ENCODE measurements at places on chromosomes 16 and 17.

- no peak for DNase-seq
These were observed 16.7 kb downstream of the SLC6A2 start for GRCh38 chr16:55672471-55672870.

GRCh38 chr17:51507444-51507843 lies 247.1 kb downstream of the UTP18 start:
- DNase-seq: no peak

DNA sequence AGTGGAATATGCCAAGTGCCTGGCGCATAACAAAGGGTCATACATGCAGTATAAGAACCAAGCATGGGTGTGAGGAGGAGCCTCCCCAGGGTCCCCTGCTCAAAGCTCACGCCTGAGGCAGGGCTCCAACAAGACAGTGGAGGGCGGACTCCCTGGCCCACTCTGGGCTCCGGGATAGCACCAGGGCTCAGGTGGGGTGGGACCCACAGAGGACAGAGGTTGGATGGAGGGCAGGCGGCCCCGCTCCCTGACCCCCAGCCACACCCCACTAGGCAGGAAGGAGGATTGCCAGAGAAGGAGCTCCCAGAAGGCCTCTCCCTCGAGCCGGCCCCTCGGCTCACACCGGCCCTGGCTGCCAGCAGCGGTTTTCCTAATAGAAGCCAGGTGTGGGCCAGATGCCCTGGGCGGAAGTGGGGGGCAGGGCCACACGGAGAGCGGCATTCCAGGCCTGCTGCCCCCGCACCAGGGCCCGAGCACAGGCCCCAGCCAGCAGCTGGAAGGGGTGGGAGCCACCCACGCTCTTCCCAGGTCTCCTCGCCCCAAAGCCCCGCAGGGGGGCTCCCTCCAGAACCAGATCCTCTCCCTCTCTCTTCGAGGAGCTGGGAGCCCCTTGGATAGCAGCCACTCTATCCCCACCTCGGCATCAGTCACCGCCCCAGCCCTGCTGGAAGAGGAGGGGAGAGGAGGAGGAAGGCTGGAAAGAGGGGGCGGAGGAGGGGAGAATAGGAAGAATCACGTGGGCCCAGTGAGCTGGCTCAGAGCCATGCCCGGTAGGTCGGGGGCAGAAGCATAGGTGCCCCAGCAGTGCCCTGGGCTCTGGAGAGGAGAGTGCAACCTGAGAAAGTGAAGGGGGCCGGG lies 21.0 kb downstream of the VASN start:
- DNase-seq: peak; percentile 62

DNA sequence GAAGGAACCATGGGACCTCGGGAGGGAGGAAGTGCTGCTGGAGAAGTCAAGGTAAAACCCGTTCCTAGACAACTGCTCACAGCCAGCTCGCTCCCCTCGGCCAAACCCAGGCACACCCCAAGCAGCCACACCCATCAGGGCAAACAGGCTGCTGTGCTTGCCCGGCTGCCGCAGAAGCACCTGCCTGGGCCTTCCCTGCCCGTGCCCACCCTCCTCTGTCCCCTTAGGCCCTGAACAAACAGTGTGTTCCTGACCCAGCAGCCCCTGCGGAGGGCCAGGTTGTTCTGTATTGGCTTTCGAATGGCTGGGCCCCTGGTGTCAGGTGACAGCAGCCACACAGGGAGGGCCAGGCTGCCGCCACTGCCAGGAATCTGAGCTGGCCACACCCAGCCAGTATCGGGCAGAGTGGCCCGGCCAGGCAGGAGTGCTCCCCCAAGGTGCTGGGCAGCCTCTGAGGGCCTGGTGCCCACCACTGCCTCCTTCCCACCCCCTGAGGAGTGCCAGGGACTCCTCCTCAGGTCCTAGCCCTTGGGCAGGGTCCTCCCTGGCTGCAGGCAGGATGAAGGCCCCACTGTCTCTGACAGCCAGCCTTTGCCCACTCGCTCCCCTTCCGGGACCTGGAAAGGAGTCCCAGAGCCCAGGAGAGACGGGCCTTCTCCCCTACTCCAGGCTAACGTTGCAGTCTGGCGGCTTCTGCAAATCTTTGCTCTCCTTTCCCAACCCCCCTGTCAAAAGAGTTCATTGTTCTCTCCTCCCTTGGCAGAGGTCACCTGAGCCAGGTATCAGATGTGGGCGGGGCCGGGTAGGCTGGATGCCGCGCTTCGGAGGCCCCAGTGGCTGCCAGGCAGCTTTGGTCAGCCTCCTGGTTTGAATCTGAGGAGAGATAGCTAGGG lies 24.0 kb downstream of the LLGL2 start:
- peak; percentile 71 for DNase-seq

DNA sequence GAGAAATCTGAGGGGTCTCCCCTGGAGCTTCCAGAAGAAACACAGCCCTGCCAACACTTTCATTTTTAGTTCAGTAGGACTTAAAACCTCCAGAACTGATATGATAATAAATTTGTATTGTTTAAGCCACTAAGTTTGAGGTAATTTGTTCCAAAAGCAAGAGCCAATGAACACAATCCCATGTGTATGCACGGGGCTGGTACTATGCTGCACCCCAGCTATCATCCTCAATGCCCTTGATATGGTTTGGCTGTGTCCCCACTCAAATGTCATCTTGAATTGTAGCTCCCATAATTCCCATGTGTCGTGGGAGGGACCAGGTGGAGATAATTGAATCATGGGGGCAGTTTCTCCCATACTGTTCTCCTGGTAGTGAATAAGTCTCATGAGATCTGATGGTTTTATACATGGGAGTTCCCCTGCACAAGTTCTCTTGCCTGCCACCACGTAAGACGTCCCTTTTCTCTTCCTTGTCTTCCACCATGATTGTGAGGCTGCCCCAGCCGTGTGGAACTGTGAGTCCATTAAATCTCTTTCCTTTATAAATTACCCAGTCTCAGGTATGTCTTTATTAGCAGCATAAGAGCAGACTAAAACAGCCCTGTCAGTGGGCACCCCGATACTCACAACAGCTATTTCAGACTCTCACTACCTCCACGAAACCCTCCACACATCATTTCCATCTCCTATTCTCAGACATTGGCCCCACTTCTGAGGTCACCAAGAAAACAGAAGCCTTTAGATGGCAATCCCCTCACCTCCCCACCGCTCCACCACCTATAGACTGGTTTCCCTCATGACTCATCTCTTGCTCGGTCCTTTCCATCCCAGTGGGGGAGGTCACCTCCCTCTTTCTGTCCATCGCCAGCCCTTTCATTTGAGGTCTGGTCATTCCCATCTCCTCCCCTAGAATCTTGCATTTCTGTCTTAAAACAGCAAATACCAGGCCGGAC lies 8.9 kb upstream of the CACNG1 start:
- DNase-seq: no peak

- DNase-seq: no peak
These were observed 126.6 kb downstream of the AXIN2 start for GRCh38 chr17:65434878-65435277.

DNA sequence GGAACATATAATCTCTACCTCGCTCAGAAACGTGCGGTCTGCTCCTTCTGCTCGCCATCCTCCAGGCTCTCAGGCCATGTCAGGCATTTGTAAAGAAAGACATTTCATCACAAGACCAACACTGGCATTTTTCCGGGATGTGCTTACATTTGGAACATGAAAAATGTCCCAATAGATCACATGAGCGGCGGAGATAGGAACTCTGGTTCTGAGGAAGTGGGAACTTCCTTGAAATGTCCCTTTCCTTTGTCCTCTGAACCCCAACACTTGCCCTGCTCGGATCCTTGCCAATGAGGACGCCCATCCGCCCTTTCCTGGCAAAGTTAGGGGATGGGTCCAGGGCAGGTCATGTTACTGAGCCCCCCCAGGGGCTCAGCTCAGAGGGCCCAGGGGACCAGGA lies 130.5 kb downstream of the MAF start:
- no peak for DNase-seq

DNA sequence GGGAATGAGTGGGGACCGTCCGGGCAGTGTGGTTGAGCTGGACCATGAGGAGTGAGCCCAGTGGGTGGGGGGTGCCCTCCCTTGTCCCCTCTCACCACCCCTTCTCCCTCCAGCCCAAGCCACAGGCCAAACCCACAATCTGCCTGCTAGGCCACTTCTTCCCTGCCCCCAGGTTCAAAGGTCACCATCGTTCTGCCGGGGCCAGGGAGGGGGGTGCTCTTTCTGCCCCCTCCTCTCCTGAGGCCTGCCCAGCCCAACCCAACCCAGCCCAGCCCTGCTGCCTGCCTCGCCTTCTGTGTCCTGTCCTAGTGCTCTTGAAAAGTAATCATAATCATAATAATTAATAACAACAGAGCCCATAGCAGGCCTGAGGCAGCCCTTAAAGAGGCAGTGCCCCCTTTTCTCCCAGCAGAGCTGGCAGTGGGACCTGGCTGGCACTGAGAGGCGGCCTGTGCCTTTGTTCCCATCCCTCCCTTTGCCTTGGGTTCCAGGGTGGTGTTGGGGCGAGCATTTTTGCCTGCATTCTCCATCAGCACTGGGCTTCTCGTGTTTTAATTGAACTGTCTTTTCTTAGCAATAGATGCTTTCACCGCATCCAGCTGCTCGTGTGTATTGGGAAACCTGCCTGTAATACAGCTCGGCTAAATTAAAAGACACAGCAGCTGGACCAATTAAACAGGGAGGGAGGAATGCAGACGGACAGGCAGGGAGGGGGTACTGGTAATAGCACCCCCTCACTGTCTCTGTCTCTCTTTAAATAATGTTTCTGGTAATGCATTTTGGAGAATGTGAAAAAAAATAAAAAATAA lies 46.8 kb downstream of the SREBF1 start:
- DNase-seq: no peak

GRCh38 chr16:85712801-85713200 lies 24.0 kb upstream of the GINS2 start:
- peak; percentile 41 for DNase-seq

DNA sequence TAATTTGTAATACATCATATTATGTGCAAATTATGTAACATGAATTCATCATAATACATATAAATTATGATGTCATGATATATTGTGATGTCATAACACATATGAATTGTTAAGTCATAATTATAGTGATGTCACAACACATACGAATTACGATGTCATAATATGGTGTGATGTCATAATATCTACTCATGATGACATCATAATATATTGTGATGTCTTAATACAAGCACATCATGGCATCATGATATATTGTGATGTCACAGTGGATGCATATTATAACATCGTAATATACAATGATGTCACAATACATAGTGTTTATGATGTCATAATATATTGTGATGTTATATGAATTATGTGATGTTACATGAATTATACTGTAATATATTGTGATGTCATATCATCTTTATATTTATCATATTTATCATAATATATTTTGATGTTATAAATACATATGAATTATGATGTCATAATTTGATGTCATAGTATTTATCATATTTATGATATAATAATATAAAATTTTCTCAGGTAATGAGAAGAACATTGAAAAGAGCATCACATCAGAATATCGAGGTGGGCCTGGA lies 1793.0 kb downstream of the TP53TG3F start:
- no peak for DNase-seq

GRCh38 chr17:60601447-60602384 lies 1.7 kb downstream of the PPM1D start:
- peak; percentile 72 for DNase-seq

DNA sequence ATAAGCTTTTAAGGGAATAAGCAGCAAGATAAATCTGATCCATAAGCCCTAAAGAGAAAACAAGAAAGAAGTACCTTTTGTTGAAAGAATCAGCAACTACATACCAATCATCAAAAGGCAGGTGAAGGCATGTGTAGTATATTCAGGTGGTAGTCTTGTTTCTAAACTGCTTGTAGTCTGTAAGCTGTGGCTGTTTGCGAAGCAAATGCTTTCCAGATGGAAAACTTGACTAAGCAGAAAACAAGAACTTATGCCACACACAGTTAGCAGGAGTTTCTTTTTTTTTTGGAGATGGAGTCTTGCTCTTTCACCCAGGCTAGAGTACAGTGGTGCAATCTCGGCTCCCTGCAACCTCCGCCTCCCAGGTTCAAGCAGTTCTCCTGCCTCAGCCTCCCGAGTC lies 5.7 kb downstream of the CBX1 start:
- no peak for DNase-seq

DNA sequence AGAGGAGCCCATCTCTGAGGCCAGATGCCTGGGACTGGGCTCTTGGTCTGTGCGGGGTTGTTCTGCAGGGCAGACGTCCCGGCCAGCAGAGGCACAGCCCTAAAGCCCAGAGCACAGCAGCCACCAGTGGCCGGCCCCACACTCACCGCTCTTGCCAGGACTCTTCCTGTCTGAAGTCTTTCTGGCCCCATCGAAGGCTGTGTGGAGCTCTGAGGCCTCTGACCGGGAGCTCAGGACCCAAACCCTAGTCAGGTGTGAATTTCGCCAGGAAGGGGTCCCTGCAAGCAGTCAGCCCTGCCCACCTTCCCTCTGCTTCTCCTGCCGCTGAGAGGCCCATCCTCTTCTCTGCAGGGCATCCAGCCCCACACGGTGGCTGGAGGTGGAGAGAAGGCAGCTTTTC lies 10.7 kb downstream of the ACSF3 start:
- no peak for DNase-seq

GRCh38 chr17:74875155-74875976 lies 2.6 kb upstream of the FDXR start:
- no peak for DNase-seq

DNA sequence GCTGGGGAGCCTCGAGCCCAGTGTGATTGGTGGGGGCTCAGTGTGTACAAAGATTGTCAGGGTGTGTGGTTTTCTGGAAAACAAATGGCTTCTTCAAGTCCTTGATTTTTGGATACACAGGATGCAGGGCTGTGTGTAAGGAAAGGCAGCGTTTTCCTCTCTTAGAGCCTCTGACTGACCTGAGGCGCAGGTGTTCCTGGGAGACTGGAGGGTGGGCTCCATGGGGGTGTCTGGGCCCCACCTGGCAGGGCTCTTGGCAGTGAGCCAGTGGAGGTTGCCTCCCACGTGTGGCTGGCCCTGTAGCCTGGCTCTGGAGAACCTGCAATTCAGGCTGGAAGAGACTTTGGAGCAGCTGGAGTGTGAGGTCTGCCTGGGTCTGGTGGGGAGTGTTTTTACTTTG lies 5.0 kb downstream of the FOXK2 start:
- no peak for DNase-seq

- peak; percentile 91 for DNase-seq
These were observed 118.4 kb upstream of the HSBP1 start for GRCh38 chr16:83689385-83689831.

- peak; percentile 8 for DNase-seq
These were observed 8.8 kb downstream of the SLC26A11 start for GRCh38 chr17:80229011-80229410.

DNA sequence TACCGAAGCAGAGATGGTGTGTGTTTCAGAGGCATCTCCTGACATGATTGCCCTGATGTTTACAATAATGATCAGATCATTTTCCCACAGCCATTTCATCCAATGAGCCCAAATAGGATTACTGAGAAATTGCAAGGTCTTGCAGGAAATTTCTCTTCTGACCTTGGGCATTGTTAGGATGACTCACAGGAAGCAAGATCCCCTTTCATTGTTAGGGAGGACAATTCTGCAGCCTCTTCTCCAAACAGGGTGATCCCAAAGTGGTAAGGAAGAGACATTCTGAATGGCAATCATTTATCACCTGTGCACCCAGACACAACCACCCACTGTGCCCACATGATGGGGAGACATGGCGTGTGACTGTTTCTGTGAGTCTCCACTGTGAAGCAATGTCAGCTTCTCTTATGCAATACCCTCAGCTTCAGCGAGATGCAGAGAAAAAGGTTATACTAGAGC lies 306.7 kb upstream of the XYLT1 start:
- DNase-seq: peak; percentile 8
